ENCODE measurements at places on chromosomes 6 and 20.
A peak's percentile ranks its signal among the peaks of the same experiment; 100 is the strongest.

GRCh38 chr6:324729-325125, 32.4 kb downstream of the DUSP22 start:
- DNase-seq = no peak

GRCh38 chr20:51766994-51767866, 960 bp downstream of the ATP9A start:
- DNase-seq = peak; percentile 54

DNA sequence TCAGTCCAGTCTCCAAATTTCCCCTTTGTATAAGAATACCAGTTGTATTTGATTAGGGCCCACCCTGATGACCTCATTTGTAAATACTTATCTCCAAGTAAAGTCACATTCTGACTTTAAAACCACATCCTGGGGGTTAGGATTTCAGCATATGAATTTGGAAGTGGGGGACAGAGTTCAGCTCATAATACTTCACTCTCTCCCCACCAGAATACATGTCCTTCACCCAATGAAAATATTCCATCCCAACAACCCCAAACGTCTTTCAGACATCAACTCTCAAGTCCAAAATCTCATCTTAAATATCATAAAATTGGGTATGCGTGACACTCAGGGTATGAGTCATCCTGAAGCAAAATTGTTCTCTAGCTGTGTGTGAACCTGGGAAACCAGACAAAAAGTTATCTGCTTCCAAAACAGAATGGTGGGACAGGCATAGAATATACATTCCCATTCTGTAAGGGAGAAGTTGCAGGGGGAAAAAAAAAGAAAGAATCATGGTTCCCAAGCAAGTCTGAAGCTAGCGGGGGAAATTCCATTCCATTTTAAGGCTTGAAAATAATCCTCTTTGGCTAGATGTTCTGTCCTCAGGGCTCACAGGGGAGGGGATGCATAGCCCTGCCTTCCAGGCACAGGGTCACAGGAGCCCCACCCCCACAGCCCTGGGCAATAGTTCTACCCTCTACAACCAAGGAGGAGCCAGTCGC, 113.9 kb downstream of the ADAT2 start:
- no peak for DNase-seq

GRCh38 chr6:43181621-43181941, 415 bp upstream of the CUL9 start:
- DNase-seq = no peak

DNA sequence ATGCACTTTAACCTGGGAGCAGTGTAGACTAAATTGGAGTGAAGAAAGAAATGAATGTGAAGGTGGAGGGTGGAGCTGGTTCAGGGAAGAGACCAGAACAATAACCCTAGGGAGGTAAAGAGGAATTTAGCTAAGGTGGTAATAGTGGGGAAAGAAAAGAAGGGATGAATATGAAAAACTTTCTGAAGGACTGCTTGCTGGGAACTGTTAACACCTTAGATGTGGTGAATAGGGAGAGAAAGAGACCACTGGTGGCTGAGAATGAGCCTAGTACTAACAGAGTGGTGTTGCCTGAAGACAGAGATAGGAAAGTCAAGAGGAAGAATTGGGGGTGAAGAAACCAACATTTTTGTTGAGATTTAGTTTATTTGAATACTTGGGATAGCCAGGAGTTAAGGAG, 78.4 kb upstream of the HS3ST5 start:
- no peak for DNase-seq

DNA sequence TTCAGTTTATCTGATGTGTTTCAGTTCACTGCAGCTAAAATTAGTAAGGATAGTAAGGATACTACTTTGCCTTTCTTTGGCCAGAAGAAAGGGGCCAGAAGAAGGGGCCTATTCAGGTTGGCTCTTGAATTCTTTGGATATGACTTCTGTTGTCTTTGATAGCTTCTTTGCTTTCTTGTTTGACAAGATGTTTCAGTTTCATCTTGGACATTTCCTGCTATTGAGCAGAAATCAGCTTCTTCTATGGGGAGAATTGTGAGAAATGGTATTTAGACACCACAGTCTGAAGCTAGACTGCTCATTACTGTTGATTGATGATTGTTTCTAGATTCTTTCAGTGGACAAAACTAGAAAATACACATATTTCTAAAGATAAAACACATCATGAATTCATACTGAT, 23.2 kb downstream of the L3MBTL3 start:
- no peak for DNase-seq

DNA sequence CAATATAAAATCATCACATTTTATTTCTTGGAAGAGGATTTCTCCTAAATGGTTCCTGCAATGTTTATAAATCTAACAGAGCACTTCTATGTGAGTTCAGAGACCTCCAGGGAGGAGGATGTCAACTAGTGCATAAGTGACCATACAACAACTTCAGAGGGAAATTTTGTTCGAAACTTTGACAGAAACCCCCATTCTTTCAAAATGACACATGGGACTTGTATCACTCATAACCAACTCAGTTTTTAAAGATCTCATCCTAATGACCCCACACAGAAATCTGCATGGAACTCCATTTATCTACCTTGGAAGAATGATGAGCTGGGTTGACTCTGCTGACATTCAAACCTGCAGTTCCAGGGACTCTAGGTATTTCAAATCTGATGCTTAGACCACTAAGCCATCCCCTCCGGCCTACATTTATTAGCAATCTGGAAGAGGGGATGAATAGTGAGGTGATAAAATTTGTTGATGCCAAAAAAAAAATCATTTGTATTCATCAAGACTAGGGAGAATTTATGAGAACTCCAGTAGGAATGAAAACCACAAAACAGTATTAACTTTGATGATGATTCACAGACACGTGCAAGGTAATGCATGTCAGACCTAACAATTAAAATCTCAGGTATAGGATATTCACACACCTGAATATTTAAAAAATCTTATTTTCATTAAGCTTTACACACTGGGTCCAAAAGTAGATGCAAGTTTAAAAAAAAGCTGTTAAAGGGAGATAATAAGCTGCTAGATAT, 153.0 kb downstream of the REV3L start:
- DNase-seq = no peak

DNA sequence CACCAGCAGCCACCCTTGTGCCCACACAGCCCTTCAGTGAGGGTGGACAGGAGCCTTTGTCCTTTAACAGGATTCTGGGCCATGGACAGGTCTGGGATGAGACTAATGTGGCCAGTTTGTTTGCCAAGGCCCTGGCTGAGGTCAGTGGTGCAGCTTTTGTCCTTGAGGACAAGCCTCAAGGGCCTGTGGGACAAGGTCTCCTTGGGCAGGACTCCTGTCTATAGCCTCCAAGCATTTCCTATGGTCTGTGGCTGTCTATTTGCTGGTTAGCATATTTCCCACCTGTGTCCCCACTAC, 44.1 kb downstream of the SUN5 start:
- no peak for DNase-seq

DNA sequence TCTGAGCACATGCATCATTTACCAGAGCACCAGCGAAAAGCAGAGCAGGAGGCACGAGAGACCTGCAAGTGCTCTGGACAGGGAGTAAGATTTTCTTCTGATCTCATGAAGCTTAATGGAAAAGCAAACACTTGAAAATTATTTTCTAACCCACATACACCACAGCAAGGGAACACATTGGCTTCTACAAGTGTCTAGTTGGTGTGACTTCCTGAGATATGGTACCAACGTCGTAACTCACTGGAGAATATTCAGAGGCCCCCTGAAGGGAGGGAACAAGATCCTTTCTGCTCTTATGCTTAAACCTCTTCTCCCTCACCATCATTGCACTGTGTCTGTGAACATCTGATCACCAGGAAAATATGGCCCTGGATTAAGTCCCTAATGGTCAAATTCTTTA, 48.6 kb downstream of the PSMB1 start:
- DNase-seq = no peak

DNA sequence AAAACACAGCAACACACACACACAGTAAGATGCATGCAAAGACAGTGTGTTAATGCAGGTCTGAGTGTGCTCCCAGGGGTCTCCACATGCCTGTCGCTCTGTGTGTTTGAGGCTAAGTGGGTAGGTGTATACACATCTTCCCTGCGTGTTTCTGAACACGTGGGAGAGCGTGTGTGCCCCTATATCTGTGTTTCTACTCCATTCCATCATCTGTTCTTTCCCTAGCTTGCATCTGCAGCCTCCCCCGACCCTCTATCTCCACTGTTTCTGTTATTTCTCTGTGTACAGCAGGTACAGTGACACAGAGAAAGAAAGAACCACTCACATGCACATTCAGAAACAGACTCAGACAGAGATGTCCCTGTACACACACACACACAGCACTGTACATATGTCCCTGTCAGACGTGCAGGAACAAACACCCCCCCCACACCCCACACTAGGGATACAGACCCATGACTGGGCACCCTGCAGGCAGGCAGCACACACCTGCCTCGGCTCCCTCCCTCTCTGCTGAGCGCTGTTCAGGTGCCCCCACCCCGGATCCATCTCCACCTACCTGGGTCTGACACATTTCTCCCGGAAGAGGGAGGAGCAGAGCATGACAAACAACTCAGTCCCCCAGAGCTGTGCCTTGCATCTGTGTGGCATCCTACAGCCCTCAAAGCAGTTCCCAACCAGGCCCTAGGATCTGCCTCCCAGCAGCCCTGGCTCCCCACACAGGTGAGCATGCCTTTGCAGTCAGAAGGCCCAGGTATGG, 27.6 kb downstream of the KCNK15 start:
- no peak for DNase-seq

- DNase-seq = no peak
These were observed 118.8 kb upstream of the KCNK16 start for GRCh38 chr6:39441301-39441700.

- no peak for DNase-seq
These were observed 362.4 kb upstream of the RUNX2 start for GRCh38 chr6:44965708-44966107.

DNA sequence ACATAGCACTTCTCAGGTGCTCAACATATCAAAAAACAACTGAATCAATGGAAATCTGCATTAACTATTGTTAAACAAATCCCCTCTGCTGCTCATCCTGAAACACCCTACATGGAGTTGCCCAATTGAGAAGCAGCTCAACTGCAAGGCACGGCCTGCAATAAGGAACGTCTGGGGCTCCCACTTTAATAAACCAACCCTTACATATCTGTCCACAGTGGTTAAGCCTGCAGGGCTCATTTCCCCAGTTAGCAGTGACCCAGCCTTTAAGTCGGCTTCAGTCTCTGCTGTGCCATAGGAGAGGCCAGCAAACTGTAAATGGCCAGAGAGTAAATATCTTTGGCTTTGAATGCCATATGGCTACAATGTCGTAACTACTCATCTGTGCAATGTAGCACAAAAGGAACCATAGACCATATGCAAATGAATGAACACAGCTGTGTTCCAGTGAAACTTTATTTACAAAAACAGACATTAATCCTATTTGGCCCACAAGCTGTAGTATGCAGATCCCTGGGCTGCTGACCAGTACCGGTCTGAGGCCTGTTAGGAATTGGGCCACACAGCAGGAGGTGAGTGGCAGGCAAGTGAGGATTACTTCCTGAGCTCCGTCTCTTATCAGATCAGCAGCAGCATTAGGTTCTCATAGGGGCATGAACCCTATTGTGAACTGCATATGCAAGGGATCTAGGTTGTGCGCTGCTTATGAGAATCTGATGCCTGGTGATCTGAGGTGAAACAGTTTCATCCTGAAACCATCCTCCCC, 522.7 kb upstream of the CDH4 start:
- DNase-seq = no peak

GRCh38 chr20:444862-445426, 17.4 kb downstream of the TBC1D20 start:
- no peak for DNase-seq

DNA sequence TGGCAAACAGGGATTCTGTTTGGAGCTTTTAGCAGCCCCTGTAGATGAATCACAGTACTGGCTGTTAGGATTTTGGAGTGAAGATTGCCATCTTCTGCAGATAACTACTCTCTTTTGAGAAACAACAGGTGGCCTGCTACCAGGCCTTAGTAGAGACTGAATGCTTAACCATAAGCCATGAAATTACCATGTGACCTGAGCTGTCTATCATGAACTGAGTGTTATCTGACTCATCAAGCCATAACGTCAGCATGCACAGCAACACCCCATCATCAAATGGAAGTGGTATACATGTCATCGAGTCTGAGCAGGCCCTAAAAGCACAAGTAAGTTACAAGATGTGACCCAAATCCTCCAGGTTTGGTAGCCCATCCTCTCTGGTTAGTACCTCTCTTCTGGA, 132.6 kb downstream of the GPR63 start:
- DNase-seq = no peak

DNA sequence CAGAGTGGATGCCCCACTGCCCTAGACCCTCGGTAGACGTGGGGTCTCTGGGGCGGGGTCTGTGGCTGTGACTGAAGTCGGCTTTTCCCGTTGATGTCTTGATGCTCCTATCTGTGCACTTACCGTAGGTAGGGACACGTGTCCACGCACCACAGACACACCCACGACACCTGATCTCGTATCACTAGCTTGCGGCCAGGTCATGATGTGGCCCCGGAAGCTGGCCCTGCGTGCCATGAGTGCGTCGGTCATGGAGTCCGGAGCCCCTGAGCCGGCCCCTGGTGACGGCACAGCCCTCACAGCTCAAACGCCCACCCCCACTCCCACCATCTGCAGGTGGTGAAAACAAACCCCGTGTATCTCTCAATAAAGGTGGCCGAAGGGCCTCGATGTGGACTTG, 33.9 kb upstream of the MRGBP start:
- DNase-seq = no peak

GRCh38 chr20:45098103-45098773, 2.7 kb downstream of the KCNS1 start:
- no peak for DNase-seq

- no peak for DNase-seq
These were observed 61.8 kb downstream of the CTNNBL1 start for GRCh38 chr20:37755665-37756064.

DNA sequence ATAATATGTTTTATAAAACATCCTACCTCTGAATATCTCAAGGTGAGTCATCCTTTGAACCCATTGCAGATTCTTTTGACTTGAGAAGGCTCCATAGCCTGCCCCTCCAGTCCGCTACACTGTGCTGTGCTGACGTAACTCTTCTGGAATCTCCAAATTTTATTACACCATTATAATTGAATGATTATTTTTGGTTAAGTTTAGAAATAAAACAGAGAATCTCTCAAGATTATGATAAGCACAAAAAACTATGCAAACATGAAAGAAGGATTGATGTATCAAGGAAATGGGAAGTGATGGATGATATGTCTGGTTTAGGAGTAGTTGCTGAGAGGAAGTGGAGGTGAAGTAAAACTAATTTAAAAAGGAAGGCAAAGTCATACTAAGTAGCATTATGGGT, 1021.3 kb downstream of the HACE1 start:
- no peak for DNase-seq

DNA sequence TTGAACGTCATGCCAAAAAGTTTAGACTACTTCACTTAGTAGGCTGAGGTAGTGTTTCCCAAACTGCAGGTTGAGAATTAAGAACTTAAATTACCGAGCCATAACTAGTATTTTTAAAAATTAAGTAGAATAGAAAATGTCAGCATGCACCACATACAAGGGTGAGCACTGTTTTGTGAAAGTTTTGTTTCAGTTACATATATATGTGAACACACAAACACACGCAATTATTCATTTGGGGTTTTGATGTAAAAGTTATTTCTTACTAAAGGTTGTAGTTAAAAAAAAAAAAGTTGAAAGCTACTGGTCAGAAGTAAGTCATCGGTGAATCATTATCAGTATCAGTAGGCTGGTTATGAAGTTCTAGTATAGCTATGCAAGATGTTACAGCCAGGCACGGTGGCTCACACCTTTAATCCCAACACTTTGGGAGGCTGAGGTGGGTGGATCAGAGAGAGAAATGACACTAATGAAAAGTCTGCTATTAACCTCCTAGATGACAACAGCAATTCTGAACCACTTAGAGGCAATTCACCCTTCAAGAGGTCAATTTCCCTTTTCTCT, 24.1 kb downstream of the FASTKD5 start:
- no peak for DNase-seq

All from NCI-H1048 (cell line).